ENCODE measurements at places on chromosomes 5 and 9. TPM values are rescaled to one million over a fixed set of nuclear protein-coding genes. Genes with fewer than 3 reads are reported as not detected.

DNA sequence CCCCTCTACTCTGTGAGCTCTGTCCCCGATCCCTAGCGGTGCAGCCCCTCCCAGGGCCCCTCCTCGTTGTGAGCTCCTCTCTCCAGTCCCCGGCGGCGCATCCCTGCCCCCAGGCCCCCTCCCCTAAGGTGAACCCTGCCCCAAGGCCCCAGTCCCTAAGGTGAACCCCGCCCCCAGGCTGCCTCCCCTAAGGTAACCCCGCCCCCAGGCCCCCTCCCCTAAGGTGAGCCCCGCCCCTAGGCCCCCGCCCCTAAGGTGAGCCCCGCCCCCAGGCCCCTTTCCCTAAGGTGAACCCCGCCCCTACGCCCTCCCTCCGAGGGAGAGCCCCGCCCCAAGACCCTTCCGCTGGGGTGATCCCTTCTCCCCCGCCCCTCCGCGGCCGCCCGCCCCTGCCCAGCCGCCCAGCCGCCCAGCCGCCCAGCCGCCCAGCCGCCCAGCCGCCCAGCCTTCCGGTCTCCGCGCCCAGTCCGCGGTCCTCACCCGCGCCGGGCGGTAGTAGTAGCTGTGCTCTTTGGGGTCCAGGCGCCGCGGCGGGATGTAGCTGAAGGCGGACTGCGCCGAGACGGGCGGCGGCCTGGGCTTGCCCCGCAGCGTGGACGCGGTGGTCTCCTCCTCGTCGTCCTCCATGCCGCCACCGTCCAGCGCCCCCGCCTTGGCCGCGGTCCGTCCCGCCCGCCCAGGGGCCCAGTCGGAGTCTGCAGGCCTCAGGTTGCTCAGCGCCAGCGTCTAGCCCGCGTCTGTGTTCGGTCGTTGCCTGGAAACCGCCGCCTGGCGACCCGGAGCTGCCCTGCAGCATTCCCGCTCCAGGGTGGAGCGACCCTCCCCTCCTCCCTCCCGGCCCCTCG lies at the start of gene CFAP90:
Gene CFAP90 (minus strand): TSS at position 739 of the 845 bp plus-strand sequence. CDS start 112 bp downstream, at position 627.
- peak within 1 kb of the TSS; percentile 41 for H3K4me3 ChIP-seq
- no peak within 1 kb of the TSS for H3K27ac ChIP-seq
- H3K4me1 ChIP-seq = peaks cover 3% of the 10 kb centered on the region
- peaks cover 11% of the 10 kb centered on the region for H3K27me3 ChIP-seq
- DNase-seq = peak; percentile 25

DNA sequence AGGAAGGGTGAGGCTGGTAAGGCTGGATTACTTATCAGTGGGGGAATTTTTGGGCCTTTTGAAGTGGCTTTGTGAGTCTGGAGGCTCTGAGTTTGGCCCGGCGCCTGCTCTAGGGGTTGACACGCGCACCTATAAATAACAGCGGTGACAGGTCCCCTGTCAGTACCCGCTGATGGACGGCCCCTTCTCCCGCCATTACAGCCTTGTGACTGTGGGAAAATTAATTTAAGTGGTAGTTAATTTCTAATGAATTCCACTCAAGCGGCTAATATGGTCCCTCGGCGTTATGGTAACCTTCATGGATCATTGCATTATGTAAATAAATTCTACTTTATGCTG lies 16.5 kb downstream of the MRPL36 start:
- no peaks in the 10 kb centered on the region for H3K36me3 ChIP-seq
- no peak for DNase-seq
- no peak overlapping the region for H3K4me3 ChIP-seq
- no peaks in the 10 kb centered on the region for H3K27me3 ChIP-seq

GRCh38 chr9:71754151-71754550 lies 14.2 kb downstream of the CEMIP2 start:
- DNase-seq = no peak
- H3K27me3 ChIP-seq = no peaks in the 10 kb centered on the region
- H3K4me1 ChIP-seq = peaks cover 52% of the 10 kb centered on the region
- H3K36me3 ChIP-seq = no peaks in the 10 kb centered on the region
- H3K27ac ChIP-seq = peak overlapping the region; percentile 14
- H3K4me3 ChIP-seq = no peak overlapping the region

- H3K27me3 ChIP-seq = no peaks in the 10 kb centered on the region
- no peak overlapping the region for H3K4me3 ChIP-seq
- H3K4me1 ChIP-seq = no peaks in the 10 kb centered on the region
- H3K36me3 ChIP-seq = no peaks in the 10 kb centered on the region
- H3K27ac ChIP-seq = no peak overlapping the region
- no peak for DNase-seq
These were observed 197.2 kb downstream of the COX7C start for GRCh38 chr5:86814907-86815306.

GRCh38 chr5:130692770-130693169 lies 472.3 kb downstream of the HINT1 start:
- H3K4me1 ChIP-seq = no peaks in the 10 kb centered on the region
- no peak overlapping the region for H3K4me3 ChIP-seq
- DNase-seq = no peak
- H3K27me3 ChIP-seq = peaks cover 26% of the 10 kb centered on the region
- no peak overlapping the region for H3K27ac ChIP-seq

GRCh38 chr9:135275571-135276289 lies 188.3 kb downstream of the OLFM1 start:
- DNase-seq = no peak
- no peaks in the 10 kb centered on the region for H3K36me3 ChIP-seq
- no peaks in the 10 kb centered on the region for H3K27me3 ChIP-seq
- H3K4me3 ChIP-seq = no peak overlapping the region

DNA sequence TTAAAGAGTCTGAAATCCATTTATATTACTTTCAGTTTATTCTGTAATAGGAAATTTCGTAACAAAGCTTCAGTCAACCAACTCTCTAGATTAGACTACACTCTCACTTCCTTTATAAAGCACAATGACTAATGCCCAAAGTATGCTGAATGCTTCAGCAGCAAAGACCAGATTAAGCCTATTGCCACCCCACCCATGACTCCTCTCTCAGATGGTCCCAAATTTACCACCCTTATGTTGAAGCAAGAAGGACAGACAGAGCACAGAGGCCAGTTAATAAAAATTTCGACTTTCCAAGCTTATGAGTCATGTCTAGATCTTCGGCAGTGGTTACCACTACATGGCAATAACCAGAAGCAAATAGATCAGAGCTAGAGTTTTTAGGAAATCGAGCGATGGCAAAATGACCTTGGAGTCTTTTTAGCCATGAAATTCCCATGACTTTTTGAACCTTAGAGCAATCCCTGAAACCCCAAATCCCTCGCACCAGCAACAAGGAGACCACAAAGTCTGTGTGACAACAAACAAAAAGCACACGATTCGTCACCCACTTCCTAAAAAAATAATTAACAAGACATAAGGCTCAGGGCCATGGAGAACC lies 287.8 kb upstream of the RASA1 start:
- H3K27ac ChIP-seq = peak overlapping the region; percentile 9
- no peaks in the 10 kb centered on the region for H3K36me3 ChIP-seq
- peak; percentile 83 for DNase-seq
- no peaks in the 10 kb centered on the region for H3K27me3 ChIP-seq

- H3K4me3 ChIP-seq = no peak overlapping the region
- no peaks in the 10 kb centered on the region for H3K4me1 ChIP-seq
- no peak for DNase-seq
- H3K27ac ChIP-seq = no peak overlapping the region
- H3K27me3 ChIP-seq = no peaks in the 10 kb centered on the region
- no peaks in the 10 kb centered on the region for H3K36me3 ChIP-seq
These were observed 129.7 kb downstream of the CEMIP2 start for GRCh38 chr9:71638627-71639026.

GRCh38 chr5:5042806-5043205 lies 97.3 kb upstream of the ADAMTS16 start:
- no peaks in the 10 kb centered on the region for H3K36me3 ChIP-seq
- H3K27ac ChIP-seq = no peak overlapping the region
- H3K27me3 ChIP-seq = peaks cover 53% of the 10 kb centered on the region
- no peak overlapping the region for H3K4me3 ChIP-seq
- H3K4me1 ChIP-seq = no peaks in the 10 kb centered on the region

GRCh38 chr5:81779125-81779915 lies 28.4 kb upstream of the SSBP2 start:
- peaks cover 27% of the 10 kb centered on the region for H3K4me1 ChIP-seq
- H3K27ac ChIP-seq = peak overlapping the region; percentile 29
- no peaks in the 10 kb centered on the region for H3K36me3 ChIP-seq
- H3K27me3 ChIP-seq = no peaks in the 10 kb centered on the region
- no peak for DNase-seq

- H3K27ac ChIP-seq = peak overlapping the region; percentile 13
- no peaks in the 10 kb centered on the region for H3K27me3 ChIP-seq
- DNase-seq = no peak
- peaks cover 5% of the 10 kb centered on the region for H3K36me3 ChIP-seq
- peaks cover 9% of the 10 kb centered on the region for H3K4me1 ChIP-seq
These were observed 3.8 kb downstream of the RNF208 start for GRCh38 chr9:137218212-137218753.

GRCh38 chr9:105173306-105173705 lies 71.1 kb upstream of the SLC44A1 start:
- no peak overlapping the region for H3K4me3 ChIP-seq
- H3K27me3 ChIP-seq = no peaks in the 10 kb centered on the region
- peaks cover 16% of the 10 kb centered on the region for H3K4me1 ChIP-seq
- no peaks in the 10 kb centered on the region for H3K36me3 ChIP-seq

DNA sequence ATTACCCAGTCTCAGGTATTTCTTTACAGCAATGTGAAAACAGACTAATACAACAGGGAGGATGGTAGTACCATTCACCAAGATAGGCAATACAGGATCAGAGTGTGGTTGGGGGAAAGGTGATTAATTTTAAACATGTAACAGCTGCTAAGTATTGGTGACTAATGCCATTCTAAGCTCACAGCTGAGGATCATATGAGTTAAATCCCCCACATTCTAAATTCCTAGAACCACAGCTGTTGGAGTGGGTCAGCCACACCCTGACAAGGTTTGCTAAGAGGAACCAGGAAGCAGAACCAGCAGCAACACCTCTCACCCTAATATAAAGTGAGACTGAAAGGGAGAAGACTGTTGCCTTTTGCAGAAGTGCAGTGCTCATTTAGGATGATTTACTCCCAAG lies 24.8 kb downstream of the HSPB3 start:
- H3K4me3 ChIP-seq = no peak overlapping the region
- no peaks in the 10 kb centered on the region for H3K27me3 ChIP-seq
- H3K36me3 ChIP-seq = no peaks in the 10 kb centered on the region
- DNase-seq = no peak
- no peaks in the 10 kb centered on the region for H3K4me1 ChIP-seq

- peak; percentile 42 for DNase-seq
- H3K27me3 ChIP-seq = no peaks in the 10 kb centered on the region
- no peaks in the 10 kb centered on the region for H3K4me1 ChIP-seq
- H3K4me3 ChIP-seq = no peak overlapping the region
These were observed 164.2 kb downstream of the ZDHHC21 start for GRCh38 chr9:14529054-14529453.

DNA sequence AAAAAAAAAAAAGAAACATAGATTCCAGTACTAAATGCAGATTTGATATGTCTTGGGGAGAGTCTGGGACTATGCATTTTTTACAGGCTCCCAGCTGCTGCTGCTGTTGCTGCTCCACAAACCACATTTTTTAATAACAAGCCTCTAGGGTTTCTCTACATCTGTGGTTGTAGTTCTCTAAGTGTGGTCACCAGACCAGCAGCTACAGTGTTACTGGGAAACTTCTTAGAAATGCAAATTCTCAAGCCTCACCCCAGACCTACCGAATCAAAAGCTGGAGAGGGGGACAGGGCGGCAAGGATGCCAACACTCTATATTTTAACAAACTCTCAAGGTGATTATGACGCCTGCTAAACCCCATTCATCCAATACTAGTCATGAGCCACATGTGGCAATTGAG lies 293.4 kb upstream of the PTGER4 start:
- H3K27me3 ChIP-seq = no peaks in the 10 kb centered on the region
- no peak overlapping the region for H3K4me3 ChIP-seq

DNA sequence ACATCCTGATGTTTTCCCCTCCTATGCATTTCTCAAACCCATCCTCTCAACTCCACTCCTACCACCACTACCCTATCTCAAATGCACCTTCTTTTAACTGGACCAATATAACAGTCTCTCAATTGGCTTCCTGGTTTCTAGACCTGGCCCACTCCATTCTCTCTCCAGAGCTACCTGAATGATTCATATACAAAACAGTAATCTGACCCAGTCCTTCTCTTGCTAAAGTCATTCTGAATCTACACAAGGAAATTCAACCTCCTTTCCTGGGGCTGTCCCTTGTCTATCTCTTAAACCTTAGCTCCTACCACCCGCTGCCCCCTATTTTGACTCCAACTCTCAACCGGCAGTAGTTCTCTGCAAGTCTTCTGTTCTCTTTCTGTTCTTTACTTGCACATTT lies 97.2 kb downstream of the PCSK1 start:
- no peaks in the 10 kb centered on the region for H3K27me3 ChIP-seq
- H3K36me3 ChIP-seq = no peaks in the 10 kb centered on the region
- no peak for DNase-seq
- no peaks in the 10 kb centered on the region for H3K4me1 ChIP-seq
- H3K4me3 ChIP-seq = no peak overlapping the region

- H3K4me3 ChIP-seq = no peak overlapping the region
- peaks cover 7% of the 10 kb centered on the region for H3K4me1 ChIP-seq
- no peaks in the 10 kb centered on the region for H3K36me3 ChIP-seq
- H3K27ac ChIP-seq = no peak overlapping the region
- H3K27me3 ChIP-seq = no peaks in the 10 kb centered on the region
- DNase-seq = no peak
These were observed 5.4 kb upstream of the DPYSL3 start for GRCh38 chr5:147515269-147515668.

DNA sequence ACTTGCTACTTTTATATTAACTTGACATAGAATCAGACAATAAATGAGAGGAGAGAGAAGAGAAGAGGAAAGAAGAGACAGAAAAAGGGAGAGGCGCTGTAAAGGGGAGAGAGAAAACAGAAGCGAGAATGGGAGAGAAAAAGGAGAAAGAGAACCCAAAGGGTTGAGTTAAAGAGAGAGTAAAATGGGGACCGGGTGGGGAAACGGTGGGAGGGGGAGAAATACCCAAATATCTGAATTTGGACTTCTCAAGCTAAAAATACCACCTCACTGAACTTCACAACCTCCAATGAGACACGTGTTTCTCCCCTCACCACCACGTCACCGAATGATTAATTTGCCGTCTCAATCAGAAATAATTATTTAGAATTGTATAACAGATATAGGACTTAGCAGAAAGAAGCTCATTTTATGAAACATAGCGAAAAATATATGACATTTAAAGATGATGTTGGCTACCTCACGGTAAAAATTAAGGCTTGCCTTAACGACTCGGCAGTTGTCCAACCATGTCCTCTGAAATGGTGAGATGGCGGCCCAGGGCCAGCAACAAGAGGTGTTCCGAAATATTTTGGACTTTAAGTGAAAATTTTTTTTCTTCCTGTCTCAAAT lies 204.1 kb downstream of the MEF2C start:
- peak overlapping the region; percentile 64 for H3K4me3 ChIP-seq
- H3K27me3 ChIP-seq = peaks cover 20% of the 10 kb centered on the region
- no peaks in the 10 kb centered on the region for H3K36me3 ChIP-seq
- DNase-seq = no peak

DNA sequence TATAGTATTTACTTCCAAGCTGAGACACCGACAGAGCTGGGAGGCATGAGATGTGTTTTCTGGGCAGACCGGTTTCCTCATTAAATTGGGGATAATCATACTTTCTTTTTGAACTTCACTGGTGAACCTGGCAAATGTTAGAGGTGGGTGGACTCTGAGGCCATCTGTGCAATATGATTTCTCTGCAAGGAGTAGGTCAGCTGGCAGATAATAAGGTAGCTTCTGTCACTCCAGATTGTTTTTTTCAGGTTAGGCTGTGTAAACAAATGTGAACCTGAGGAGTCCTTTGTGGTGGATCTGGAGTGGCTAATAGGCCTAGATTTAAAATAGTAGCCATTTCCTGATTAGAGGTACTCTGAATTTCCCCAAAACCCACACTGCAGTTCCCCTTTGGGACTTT lies 75.4 kb upstream of the S1PR3 start:
- H3K27me3 ChIP-seq = no peaks in the 10 kb centered on the region
- no peak overlapping the region for H3K4me3 ChIP-seq

The CCDC152 gene
- 11.2 TPM for total RNA-seq

The HTR1A gene
- total RNA-seq = not detected

The IFNA13 gene
- not detected for total RNA-seq

The WWC1 gene
- 8.8 TPM for total RNA-seq

The TMEM38B gene
- 16.8 TPM for total RNA-seq

The SH3TC2 gene
- total RNA-seq = 2.5 TPM

The MRPL22 gene
- total RNA-seq = 147 TPM

Measured in A673 (cell line).